ENCODE measurements at places on chromosomes 16 and 17. TPM values are rescaled to one million over a fixed set of nuclear protein-coding genes. Genes with fewer than 3 reads are reported as not detected.

GRCh38 chr17:65576939-65577338 is 15.5 kb upstream of the AXIN2 start:
- no peaks in the 10 kb centered on the region for H3K27me3 ChIP-seq
- H3K27ac ChIP-seq = no peak overlapping the region
- no peak for DNase-seq
- H3K4me1 ChIP-seq = no peaks in the 10 kb centered on the region

DNA sequence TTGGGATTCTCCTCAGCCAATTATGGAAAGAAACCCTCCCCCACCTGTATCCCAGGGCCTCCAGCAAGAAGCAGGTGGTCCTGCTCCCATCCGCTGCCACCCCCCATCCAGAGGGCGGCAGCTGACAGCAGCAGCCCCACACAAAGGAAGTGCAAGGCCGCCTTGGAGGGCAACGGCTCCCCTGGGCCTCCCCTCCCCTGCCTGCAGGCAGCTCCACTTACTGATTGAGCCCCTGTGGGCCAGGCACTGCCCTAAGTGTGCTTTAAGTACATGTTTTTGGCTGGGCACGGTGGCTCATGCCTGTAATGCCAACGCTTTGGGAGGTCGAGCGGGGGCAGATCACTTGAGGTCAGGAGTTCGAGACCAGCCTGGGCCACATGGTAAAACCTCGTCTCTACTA is 257.6 kb downstream of the PARN start:
- no peak overlapping the region for H3K27ac ChIP-seq
- no peaks in the 10 kb centered on the region for H3K36me3 ChIP-seq
- peaks cover 3% of the 10 kb centered on the region for H3K4me1 ChIP-seq
- no peaks in the 10 kb centered on the region for H3K27me3 ChIP-seq
- H3K4me3 ChIP-seq = no peak overlapping the region

DNA sequence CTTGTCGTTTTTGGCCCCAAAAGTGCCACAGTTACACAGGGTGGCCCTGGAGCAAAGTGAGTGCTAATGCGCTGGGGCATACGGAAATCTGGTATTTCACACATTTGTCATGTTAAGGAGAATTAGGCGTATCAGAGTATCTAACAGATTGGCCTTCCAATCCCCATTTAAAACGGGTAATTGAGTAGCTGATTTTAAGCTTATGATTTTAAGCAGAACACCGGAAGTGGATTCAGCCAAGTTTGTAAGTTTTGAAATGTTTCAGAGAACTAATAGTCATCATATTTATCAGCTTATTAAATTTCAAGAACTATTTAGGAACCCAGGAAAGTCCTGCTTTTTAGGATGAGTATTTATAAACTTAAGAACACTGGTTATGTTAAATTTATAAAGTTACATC is 19.5 kb downstream of the LRRC75A start:
- no peaks in the 10 kb centered on the region for H3K27me3 ChIP-seq
- no peaks in the 10 kb centered on the region for H3K36me3 ChIP-seq
- no peak overlapping the region for H3K27ac ChIP-seq

Gene WFDC1
- not detected for total RNA-seq

Gene KCNG4
- not detected for total RNA-seq

GRCh38 chr17:77247609-77248008 is 106.8 kb downstream of the SEC14L1 start:
- no peaks in the 10 kb centered on the region for H3K36me3 ChIP-seq
- H3K4me3 ChIP-seq = no peak overlapping the region
- peaks cover 5% of the 10 kb centered on the region for H3K4me1 ChIP-seq
- no peak for DNase-seq
- no peak overlapping the region for H3K27ac ChIP-seq
